ENCODE measurements at places on chromosomes 1 and 21.

DNA sequence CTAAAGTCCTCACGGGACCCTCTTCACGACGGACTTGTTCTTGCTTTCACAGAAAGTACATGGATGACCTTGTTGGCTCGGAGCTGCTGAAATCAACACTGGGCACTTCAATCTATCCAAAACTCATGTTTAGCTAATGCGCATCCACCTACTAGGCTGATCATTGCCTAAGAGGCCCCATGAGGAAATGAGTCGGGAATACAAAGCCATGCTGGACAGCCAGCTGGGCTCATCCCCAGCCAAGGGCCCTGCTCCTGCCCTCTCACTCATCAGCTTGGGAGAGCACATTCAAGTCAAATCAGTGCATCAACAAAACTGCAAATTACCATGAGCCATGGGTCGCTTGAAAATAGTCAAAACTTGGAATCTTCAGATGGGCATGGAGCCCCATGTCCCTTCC, 14.8 kb upstream of the HEYL start:
- no peak for DNase-seq

DNA sequence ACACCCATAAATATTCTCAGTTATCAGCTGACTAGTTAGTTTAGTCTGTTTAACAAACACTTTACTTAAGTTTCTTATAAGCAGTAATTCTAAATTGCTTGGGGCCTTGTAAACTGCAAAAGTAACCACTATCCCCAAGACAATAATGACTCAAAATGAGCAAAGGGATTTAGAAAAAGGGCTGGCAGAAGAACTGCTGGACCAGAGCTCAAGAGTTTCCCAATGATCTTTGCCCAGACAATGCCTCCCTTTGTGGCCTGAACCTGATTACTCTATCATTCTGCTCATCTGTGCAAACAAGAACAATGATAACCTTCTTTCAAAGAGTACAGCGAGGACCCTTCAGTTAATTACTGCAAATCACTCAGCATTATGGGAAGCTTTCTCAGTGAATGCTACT, 123.5 kb downstream of the TIAM1 start:
- DNase-seq = no peak

- no peak for DNase-seq
Observed at GRCh38 chr1:108063703-108064102, 98.7 kb upstream of the VAV3 start.

- no peak for DNase-seq
Observed at GRCh38 chr1:183188240-183188639, 2.2 kb downstream of the LAMC2 start.
